ENCODE measurements at places on chromosomes 11 and 22. TPM values are rescaled to one million over a fixed set of nuclear protein-coding genes. Genes with fewer than 3 reads are reported as not detected.

MCAT gene
- 19.0 TPM for total RNA-seq

MYOD1 gene
- not detected for total RNA-seq

OR5A2 gene
- not detected for total RNA-seq

CSF2RB gene
- not detected for total RNA-seq

CHRM4 gene
- not detected for total RNA-seq

DBX1 gene
- total RNA-seq = not detected

PLAAT4 gene
- 56.1 TPM for total RNA-seq

HORMAD2 gene
- not detected for total RNA-seq

KCNK4 gene
- not detected for total RNA-seq

CHRNA10 gene
- not detected for total RNA-seq

ABCG4 gene
- not detected for total RNA-seq

PDE3B gene
- not detected for total RNA-seq

PHF21B gene
- total RNA-seq = not detected

ELF5 gene
- not detected for total RNA-seq

MICAL3 gene
- total RNA-seq = 13.4 TPM

PKNOX2 gene
- total RNA-seq = 0.94 TPM

MRGPRF gene
- total RNA-seq = 2.0 TPM

GDPD4 gene
- not detected for total RNA-seq

ADORA2A gene
- 0.16 TPM for total RNA-seq

KRTAP5-9 gene
- total RNA-seq = not detected

PDGFD gene
- 0.95 TPM for total RNA-seq

Data from MG63 (cell line).